ENCODE measurements at places on chromosomes 5 and 9.

DNA sequence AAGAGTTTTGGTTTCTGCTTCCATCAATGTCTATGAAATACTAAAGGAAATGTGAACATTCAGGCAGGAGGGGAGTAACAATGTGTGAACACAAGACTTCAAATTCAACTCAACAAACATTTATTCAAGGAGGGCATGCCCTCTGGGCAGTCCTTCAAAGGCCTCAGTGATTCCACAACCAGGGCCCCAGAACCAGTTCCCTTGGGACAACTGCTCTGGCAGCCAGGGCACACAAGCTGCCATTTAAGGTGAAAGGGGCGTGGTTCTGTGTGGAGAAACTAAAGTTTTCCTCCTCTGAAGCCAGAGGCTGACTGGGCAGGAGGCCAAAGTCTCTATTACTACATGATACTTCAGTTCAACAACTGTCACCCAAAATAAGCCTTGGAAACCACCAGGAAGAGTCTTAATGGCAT, 3.2 kb downstream of the RBM18 start:
- peak; percentile 29 for DNase-seq

- DNase-seq = no peak
These were observed 28.0 kb downstream of the GDNF start for GRCh38 chr5:37811866-37812265.

- no peak for DNase-seq
These were observed 133.4 kb downstream of the GRIA1 start for GRCh38 chr5:153623751-153624450.

DNA sequence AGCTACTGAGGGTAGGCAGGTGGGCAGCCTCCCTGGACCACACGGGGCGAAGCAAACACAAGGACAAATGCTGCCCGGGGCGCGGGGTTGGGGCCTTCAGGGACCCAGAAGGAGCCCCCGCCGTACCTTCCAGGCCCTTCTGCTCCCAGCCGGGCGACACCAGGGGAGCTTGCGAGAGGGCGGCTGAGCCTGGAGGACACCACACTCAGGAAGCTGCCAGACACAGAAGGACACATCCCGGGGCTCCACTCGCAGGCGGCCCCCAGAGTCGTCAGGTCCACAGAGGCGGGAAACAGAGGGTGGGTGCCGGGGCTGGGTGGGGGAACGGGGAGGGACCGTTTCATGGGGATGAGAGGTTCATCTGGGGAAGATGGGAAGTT, 58.5 kb upstream of the UBAC1 start:
- DNase-seq = no peak

GRCh38 chr9:133918111-133918813, 73.9 kb downstream of the VAV2 start:
- no peak for DNase-seq

GRCh38 chr5:1814183-1815020, 13.2 kb downstream of the NDUFS6 start:
- no peak for DNase-seq

- DNase-seq = no peak
These were observed 2039.1 kb upstream of the CDH9 start for GRCh38 chr5:29077451-29077850.

DNA sequence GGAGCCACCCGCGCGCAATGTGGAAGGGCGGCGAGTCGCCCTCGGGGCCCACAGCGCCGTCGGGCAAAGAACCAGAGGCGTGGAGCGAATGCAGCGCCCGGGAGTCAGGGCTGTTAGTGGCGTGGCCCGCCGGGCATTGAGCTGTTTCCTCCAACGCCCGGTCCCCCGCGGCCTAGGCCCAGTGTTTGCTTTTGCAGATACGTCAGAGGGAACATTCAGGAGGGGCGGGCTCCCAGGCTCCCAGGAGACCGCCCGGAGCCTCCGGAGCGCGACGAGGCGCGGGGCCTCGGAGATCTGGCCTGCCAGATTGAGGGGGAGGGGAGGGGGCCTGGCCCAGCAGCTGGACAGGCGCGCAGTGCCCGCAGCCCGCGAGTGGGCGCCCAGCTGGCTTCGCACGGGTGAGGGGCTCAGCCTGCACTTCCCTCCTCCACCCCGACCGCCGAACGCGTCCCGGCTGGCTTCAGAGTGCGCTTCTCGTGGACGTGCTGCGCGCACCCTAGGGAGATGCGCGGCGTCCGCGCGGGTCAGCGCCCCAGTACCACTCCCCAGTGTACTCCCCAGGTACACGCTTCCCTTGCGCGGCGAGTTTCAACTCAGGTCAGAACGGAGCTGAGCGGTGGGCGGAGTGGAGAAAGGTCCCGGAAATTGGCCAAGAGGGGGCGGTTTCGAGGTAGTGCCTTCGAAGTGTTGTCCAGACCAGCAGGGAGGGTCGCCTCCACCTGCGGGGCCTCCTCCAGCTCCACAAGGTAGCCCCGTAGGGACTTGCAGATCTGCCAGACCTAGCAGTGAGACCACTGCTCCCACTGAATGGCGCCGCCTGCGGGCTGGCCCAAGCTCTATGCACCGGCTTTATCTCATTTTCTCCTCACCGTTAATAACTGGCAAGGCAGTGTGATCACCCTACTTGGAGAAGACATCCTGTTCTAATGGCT, 130.4 kb downstream of the TMEM174 start:
- no peak for DNase-seq

GRCh38 chr9:76231001-76231400, 163.2 kb downstream of the RFK start:
- DNase-seq = no peak

DNA sequence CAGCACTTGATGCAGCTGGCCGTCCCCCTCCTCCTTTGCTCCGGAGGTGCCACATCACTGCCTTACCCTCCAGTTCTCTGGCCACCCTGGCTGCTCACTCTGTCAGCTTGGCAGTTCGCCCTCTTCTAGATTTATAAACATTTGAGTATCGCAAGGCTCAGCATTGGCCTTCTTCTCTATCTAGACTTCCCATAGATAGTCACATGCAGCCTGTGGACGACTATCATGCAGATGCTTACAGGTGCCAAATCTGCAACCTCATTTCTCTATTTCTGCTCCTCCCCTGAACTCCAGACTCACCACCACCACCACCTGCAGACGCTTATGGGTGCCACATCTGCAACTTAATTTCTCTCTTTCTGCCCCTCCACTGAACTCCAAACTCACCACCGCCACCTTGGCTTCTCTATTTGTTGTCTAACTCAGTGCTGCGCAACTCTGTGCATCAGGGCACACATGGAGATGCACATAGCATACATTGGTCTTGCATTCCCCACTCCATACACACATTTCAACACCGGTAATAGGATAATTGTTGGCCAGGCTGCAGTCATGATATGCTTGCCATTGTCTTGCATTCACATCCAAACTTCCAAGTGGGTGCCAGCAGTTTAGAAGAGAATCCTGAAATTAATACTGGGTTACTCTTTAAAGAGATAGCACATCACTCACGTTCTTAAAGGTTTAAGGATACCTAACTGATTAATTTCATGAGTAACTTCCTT, 1.9 kb upstream of the DAP start:
- no peak for DNase-seq

DNA sequence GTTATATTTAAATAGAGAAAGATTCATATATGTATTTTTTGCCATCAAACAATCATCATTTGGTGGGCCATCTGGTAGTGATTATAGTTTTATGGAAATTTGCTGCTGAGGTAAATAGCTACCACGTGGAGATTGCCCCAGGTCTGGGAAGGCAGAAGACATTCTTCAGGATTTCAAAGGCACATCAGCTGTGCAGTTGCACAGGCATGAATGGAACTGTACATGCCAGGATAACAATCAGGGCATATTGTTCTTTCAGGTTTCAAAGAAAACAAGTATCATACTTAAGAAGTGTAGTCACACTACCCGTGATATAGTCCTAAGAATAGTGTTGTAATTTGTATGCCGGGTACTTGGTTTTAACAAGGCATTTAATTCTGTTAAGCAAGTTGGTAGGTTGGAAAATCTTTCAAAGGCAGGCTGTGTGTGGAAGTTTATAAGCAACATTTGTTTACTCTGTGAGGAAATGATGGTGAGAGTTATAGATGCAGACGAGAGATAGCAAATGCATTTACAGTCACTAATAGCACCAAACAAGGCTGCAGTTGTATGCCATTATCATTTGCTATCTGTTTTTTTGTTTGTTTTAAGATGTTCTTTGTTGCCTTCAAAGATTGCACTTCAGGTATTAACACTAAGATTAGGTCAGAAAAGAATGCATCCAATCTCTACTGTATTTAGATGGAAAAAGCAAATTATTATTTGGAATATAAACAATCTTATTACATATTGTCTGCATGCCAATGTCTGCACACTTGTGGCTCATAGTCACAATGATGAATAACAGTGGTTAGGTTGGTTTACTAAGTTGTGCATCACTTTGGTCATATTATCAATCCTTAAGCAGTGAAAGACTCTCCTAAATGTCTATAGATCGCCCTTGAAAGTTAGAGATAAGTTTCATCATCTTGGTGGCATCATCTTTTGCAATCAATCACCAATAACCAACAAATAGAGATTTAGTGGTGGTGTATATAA, 55.3 kb downstream of the RPS23 start:
- no peak for DNase-seq

GRCh38 chr9:108835831-108836230, 20.0 kb downstream of the ACTL7B start:
- no peak for DNase-seq

- DNase-seq = peak; percentile 97
These were observed at the start of gene SCAMP1 for GRCh38 chr5:78359831-78360673. SCAMP1 (plus strand) TSS chr5:78360617; CDS start chr5:78360672, 55 bp downstream.
